Activated effector memory CD4-positive, alpha-beta T cell treated with Interleukin-2 at 50 U/mL for 16 hours (primary cell): ENCODE measurements at places on chromosomes 5 and 9.

DNA sequence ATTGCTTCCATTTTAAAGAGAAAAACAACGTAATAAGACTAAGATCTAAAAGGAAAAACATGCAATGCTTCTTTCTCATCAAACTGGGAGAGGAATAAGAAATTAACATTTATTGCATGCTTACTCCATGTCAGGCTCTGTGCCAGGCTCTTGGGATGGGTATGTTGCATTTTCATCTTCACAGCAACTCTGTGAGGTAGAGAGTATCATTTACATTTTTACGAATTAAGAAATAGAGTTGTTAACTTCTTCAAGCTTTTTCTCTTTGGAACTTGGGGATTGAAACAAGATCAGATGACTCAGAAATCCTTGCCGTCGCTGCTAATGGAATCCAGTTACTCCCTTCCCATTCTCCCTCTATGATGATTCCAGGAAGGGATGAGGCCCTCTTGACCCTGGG is 39.5 kb downstream of the PDE8B start:
- no peak for DNase-seq

GRCh38 chr5:127916885-127917573 is 166.5 kb upstream of the SLC12A2 start:
- no peak for DNase-seq

- no peak for DNase-seq
These were observed 69.0 kb downstream of the SCAMP1 start for GRCh38 chr5:78429332-78429980.

DNA sequence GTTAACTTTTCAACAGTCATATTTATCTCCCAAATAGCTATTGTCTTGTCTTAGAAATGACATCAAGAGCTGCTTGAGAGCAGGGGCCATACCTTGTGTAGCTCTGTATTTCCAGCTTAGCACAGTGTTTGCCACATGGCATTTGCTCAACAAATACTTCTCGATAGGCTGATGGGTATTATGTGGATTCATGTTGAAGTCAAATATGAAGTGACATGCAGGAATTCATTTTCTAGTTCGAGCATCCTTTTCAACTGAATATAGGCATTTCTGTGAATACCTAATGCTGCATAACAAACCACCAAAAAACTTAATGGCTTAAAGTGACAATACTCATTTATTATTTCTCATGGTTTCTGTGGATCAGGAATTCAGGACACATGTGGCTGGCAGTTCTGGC is 125.6 kb downstream of the TLE1 start:
- no peak for DNase-seq

- DNase-seq: no peak
These were observed 7.5 kb downstream of the ALDOB start for GRCh38 chr9:101427957-101428655.

DNA sequence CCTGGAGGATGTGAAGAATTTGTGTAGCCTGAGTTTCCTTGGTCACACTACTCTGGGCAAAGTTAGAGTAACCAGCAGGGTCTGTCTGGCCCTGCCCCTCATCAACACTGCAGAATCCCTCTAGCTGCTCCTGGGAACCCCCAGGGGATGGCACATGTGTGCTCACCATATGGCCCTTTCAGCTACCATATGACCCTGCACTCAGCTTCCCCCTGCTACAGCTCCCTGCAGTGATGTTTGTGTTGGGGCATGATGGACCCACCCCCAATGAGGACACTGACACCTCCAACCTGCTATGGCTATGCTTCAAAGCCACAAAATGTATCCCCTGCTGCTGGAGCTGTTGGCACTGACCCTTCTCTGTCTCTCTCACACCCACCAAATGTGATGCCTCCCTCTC is 152.7 kb downstream of the SNX18 start:
- no peak for DNase-seq
